ENCODE measurements at places on chromosomes 16 and 17. TPM values are rescaled to one million over a fixed set of nuclear protein-coding genes. Genes with fewer than 3 reads are reported as not detected.

DNA sequence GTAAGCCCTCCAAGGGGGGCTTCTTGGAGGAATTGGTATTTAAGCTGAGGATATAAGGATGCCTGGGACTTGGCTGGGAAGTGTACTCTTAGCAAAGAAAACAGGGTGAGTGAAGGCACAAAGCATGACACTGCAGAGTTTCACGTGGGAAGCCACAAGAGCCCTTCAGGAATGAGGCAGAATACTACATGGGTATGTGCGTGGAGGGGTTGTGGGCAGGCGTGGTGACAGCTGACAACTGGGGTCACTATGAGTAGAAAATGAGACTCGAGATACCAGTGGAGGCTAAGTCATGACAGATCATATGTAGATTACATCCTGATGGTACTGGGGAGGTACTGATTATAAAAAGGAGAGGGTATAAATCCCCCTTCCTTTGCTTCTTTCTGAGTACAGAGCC is 78.1 kb upstream of the XYLT1 start:
- no peaks in the 10 kb centered on the region for H3K27me3 ChIP-seq
- no peaks in the 10 kb centered on the region for H3K36me3 ChIP-seq
- no peak overlapping the region for H3K27ac ChIP-seq
- DNase-seq = no peak
- H3K4me1 ChIP-seq = no peaks in the 10 kb centered on the region

- no peak for DNase-seq
- H3K4me1 ChIP-seq = peaks cover 8% of the 10 kb centered on the region
- no peak overlapping the region for H3K4me3 ChIP-seq
- no peaks in the 10 kb centered on the region for H3K36me3 ChIP-seq
These were observed 281.5 kb downstream of the HS3ST3A1 start for GRCh38 chr17:13320046-13320785.

DNA sequence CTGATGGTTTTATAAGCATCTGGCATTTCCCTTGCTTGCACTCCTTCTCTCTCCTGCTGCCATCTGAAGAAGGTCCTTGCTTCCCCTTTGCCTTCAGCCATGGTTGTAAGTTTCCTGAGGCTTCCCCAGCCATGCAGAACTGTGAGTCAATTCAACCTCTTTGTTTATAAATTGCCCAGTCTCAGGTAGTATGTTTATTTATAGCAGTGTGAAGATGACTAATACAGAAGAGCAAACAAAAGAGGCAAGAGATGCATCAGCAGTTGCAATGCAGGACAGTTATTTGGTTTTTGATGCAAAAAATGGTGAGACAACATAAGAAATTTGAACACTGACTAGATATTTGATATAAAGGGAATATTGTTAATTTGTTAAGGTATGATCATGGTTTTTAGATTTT is 16.8 kb downstream of the TMEM100 start:
- H3K36me3 ChIP-seq = no peaks in the 10 kb centered on the region
- no peak overlapping the region for H3K4me3 ChIP-seq
- H3K27ac ChIP-seq = no peak overlapping the region
- DNase-seq = no peak
- H3K4me1 ChIP-seq = peaks cover 2% of the 10 kb centered on the region

DNA sequence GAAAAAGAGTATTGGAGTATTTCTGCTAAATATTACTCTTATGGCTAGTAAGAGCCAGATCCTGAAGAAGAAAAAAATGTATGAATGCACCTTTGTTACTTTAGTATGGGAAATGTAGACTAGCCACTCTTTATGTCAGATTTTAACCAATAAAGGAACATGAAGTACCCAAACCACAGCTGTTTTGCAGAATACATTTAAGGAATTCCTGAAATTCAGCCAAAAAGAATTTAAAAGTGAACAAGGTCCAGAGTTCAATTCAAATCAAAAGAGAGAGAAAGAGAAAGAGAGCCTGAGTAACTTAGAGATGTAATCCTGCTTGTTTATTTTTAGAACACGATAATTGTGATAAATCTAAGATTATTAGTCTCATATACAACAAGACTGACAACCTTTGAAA is 1.2 kb downstream of the KCNJ16 start:
- H3K36me3 ChIP-seq = no peaks in the 10 kb centered on the region
- H3K27me3 ChIP-seq = no peaks in the 10 kb centered on the region
- H3K4me1 ChIP-seq = no peaks in the 10 kb centered on the region
- no peak for DNase-seq
- no peak overlapping the region for H3K27ac ChIP-seq

GRCh38 chr16:87060034-87060986 is 256.9 kb downstream of the C16orf95 start:
- no peak overlapping the region for H3K4me3 ChIP-seq
- DNase-seq = no peak
- H3K4me1 ChIP-seq = no peaks in the 10 kb centered on the region
- H3K27me3 ChIP-seq = peaks cover 33% of the 10 kb centered on the region
- no peak overlapping the region for H3K27ac ChIP-seq

GRCh38 chr16:89119661-89120141 is 26.0 kb downstream of the ACSF3 start:
- H3K27ac ChIP-seq = no peak overlapping the region
- H3K4me1 ChIP-seq = peaks cover 14% of the 10 kb centered on the region
- peak; percentile 41 for DNase-seq
- no peak overlapping the region for H3K4me3 ChIP-seq

GRCh38 chr16:80580109-80580832 is 39.5 kb downstream of the DYNLRB2 start:
- no peaks in the 10 kb centered on the region for H3K4me1 ChIP-seq
- no peak overlapping the region for H3K27ac ChIP-seq
- no peak overlapping the region for H3K4me3 ChIP-seq
- H3K27me3 ChIP-seq = no peaks in the 10 kb centered on the region
- no peaks in the 10 kb centered on the region for H3K36me3 ChIP-seq

DNA sequence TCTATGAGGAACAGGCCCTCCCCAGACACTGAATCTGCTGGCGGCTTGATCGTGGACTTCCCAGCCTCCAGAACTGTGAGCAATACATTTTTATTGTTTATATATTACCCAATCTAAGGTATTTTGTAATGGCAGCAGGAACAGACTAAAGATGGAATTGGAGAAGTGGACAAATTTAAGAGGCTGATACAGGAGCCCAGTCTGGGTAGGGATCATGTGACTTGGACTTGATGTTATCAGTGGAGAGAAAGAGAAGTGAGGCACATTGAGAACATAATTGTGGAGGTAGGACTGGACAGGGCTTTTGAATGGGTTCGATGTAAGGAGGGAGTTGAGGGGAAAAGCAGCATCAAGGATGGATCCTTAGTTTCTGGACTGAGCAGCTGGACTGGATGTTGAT is 93.8 kb downstream of the USP31 start:
- H3K27me3 ChIP-seq = peaks cover 25% of the 10 kb centered on the region
- no peak overlapping the region for H3K4me3 ChIP-seq
- H3K4me1 ChIP-seq = no peaks in the 10 kb centered on the region

GRCh38 chr16:17692484-17692883 is 221.7 kb upstream of the XYLT1 start:
- no peaks in the 10 kb centered on the region for H3K4me1 ChIP-seq
- no peak overlapping the region for H3K27ac ChIP-seq
- no peak for DNase-seq
- peaks cover 4% of the 10 kb centered on the region for H3K27me3 ChIP-seq
- H3K4me3 ChIP-seq = no peak overlapping the region

- no peaks in the 10 kb centered on the region for H3K36me3 ChIP-seq
- H3K27me3 ChIP-seq = no peaks in the 10 kb centered on the region
- DNase-seq = no peak
- H3K27ac ChIP-seq = peak overlapping the region; percentile 87
These were observed 82.1 kb downstream of the GAS7 start for GRCh38 chr17:10116267-10116666.

GRCh38 chr17:66420961-66421371 is 118.6 kb downstream of the PRKCA start:
- no peak overlapping the region for H3K4me3 ChIP-seq
- H3K27ac ChIP-seq = no peak overlapping the region
- no peak for DNase-seq

GRCh38 chr17:36060816-36061215 is 3.3 kb upstream of the CCL18 start:
- no peaks in the 10 kb centered on the region for H3K4me1 ChIP-seq
- H3K36me3 ChIP-seq = no peaks in the 10 kb centered on the region
- no peak overlapping the region for H3K4me3 ChIP-seq
- no peaks in the 10 kb centered on the region for H3K27me3 ChIP-seq
- H3K27ac ChIP-seq = no peak overlapping the region
- DNase-seq = no peak

DNA sequence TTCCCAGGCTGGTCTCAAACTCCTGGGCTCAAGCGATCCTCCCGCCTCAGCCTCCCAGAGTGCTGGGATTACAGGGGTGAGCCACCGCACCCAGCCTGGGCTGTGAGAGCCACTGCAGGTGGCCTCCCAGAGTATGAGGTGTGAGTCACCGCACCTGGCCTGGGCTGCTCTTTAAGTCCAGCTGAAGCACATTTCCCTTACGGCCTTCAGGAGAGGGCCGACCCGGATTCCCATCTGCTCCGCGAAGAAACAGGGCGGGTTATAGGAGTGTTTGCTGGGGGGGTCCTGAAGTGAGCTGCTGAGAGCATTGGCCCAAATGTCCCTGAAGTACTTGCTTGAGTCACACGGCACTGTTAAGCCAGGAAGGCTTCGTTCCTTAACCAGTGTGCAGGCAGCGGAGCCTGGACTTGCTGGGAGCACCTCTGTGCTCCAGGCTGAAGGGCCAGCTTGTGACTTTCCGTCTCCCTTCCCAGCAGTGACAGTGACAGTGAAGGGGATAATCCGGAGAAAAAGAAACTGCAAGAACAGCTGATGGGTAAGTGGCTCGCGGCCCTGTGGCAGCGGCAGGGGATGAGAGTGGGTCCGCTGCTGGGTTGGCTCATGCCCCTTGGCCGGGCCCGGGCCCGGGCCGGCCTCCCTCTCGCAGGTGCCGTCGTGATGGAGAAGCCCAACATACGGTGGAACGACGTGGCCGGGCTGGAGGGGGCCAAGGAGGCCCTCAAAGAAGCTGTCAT is 7.2 kb downstream of the VPS4A start:
- H3K27ac ChIP-seq = no peak overlapping the region
- H3K4me3 ChIP-seq = no peak overlapping the region
- no peak for DNase-seq
- H3K27me3 ChIP-seq = no peaks in the 10 kb centered on the region
- H3K36me3 ChIP-seq = peaks cover 95% of the 10 kb centered on the region

GRCh38 chr17:48261297-48261880 is 153.8 kb downstream of the SNX11 start:
- no peak for DNase-seq
- no peak overlapping the region for H3K27ac ChIP-seq
- no peaks in the 10 kb centered on the region for H3K27me3 ChIP-seq
- H3K4me3 ChIP-seq = no peak overlapping the region
- H3K36me3 ChIP-seq = no peaks in the 10 kb centered on the region
- no peaks in the 10 kb centered on the region for H3K4me1 ChIP-seq

- H3K4me3 ChIP-seq = peak overlapping the region; percentile 78
- peak overlapping the region; percentile 86 for H3K27ac ChIP-seq
- H3K36me3 ChIP-seq = peaks cover 54% of the 10 kb centered on the region
- H3K4me1 ChIP-seq = peaks cover 53% of the 10 kb centered on the region
- DNase-seq = no peak
These were observed 4.1 kb downstream of the PPP1R9B start for GRCh38 chr17:50146230-50146926.

GRCh38 chr17:21252289-21252795 is 868 bp downstream of the NATD1 start:
- H3K4me3 ChIP-seq = peak overlapping the region; percentile 64
- H3K27me3 ChIP-seq = no peaks in the 10 kb centered on the region
- H3K27ac ChIP-seq = peak overlapping the region; percentile 53
- no peaks in the 10 kb centered on the region for H3K36me3 ChIP-seq
- H3K4me1 ChIP-seq = peaks cover 37% of the 10 kb centered on the region
- no peak for DNase-seq

- H3K4me3 ChIP-seq = no peak overlapping the region
- no peaks in the 10 kb centered on the region for H3K4me1 ChIP-seq
- DNase-seq = no peak
- H3K36me3 ChIP-seq = no peaks in the 10 kb centered on the region
- H3K27me3 ChIP-seq = no peaks in the 10 kb centered on the region
These were observed 25.9 kb upstream of the SMURF2 start for GRCh38 chr17:64687961-64688360.

- no peaks in the 10 kb centered on the region for H3K27me3 ChIP-seq
- no peak overlapping the region for H3K27ac ChIP-seq
- H3K4me3 ChIP-seq = no peak overlapping the region
- H3K4me1 ChIP-seq = no peaks in the 10 kb centered on the region
These were observed 205.5 kb upstream of the MON1B start for GRCh38 chr16:76985392-76986045.

DNA sequence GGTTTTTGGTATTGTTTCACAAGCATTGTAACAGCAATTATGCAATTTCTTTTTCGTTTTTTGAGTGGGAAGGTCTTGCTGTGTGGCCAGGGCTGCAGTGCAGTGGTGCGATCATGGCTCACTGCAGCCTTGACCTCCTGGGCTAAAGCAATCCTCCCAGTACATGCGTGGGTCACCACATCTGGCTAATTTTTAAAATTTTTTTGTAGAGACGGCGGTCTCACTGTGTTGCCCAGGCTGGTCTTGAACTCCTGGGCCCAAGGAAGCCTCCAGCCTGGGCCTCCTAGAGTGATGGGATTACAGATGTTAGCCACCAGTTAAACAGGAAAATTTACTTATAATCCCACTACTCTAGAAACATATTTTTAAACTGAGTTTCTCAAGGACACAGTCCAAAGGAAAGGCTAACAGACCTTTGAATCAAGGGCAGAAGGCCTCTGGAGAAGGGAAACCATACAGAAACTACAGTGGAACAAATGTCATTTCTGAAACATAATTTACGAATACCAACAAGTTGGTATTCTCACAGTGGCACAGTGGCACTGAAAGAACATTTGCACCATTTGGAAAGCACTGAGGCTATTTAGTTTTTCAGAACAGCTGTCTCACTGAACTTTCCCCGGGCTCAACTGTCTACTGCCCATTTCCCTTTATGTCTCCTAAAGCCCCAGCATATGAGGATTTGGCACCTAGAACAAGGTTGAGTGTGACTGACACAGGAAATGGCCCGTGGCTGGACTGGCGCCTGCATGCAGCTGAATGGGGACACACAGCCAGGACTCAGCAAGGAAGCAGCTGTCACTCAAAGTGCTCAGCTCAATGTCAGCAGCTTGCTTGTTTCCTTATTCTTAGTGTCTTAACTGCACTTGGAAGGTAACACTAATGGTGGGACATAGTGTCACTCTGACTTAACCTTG is 2.8 kb upstream of the PRKAR1A start:
- H3K27me3 ChIP-seq = no peaks in the 10 kb centered on the region
- H3K4me1 ChIP-seq = peaks cover 25% of the 10 kb centered on the region
- no peaks in the 10 kb centered on the region for H3K36me3 ChIP-seq
- no peak overlapping the region for H3K4me3 ChIP-seq
- peak overlapping the region; percentile 2 for H3K27ac ChIP-seq
- DNase-seq = peak; percentile 64

- H3K27ac ChIP-seq = peak overlapping the region; percentile 9
- H3K4me1 ChIP-seq = peaks cover 15% of the 10 kb centered on the region
- no peak for DNase-seq
- H3K4me3 ChIP-seq = no peak overlapping the region
These were observed 113.9 kb upstream of the TBX2 start for GRCh38 chr17:61285526-61286320.

Gene PALB2
- total RNA-seq = 12.7 TPM

Gene SSTR5
- not detected for total RNA-seq

Gene CXCL16
- 249 TPM for total RNA-seq

Gene TEKT3
- total RNA-seq = 2.2 TPM

Gene ADGRG3
- 7.7 TPM for total RNA-seq

Gene SALL1
- total RNA-seq = not detected

Gene OR4D1
- not detected for total RNA-seq

Measured in lower lobe of right lung (tissue), 2 donors.